ENCODE measurements at places on chromosomes 4 and X.
A peak's percentile ranks its signal among the peaks of the same experiment; 100 is the strongest.

DNA sequence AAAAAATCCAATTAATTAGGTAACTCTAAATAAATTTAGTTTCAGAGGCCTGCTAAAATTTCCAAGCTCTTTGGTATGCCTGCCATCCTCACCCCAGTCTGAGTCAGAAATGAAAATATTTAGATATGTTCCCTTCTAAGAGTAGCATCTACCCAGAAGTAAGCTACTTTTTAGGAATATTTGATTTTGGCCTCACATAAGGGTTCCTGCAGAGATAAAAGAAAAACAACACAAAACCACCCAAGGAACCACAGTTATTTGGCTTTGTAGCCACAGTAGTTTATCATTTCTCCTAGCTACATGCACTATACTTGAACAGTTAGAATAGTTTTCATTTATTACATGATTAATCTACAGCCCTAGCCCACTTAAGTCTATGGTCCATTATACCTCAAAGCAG lies 192.6 kb upstream of the FAM241A start:
- no peak for ATAC-seq

GRCh38 chr4:47721892-47722575 lies 115.8 kb downstream of the CORIN start:
- no peak for ATAC-seq

DNA sequence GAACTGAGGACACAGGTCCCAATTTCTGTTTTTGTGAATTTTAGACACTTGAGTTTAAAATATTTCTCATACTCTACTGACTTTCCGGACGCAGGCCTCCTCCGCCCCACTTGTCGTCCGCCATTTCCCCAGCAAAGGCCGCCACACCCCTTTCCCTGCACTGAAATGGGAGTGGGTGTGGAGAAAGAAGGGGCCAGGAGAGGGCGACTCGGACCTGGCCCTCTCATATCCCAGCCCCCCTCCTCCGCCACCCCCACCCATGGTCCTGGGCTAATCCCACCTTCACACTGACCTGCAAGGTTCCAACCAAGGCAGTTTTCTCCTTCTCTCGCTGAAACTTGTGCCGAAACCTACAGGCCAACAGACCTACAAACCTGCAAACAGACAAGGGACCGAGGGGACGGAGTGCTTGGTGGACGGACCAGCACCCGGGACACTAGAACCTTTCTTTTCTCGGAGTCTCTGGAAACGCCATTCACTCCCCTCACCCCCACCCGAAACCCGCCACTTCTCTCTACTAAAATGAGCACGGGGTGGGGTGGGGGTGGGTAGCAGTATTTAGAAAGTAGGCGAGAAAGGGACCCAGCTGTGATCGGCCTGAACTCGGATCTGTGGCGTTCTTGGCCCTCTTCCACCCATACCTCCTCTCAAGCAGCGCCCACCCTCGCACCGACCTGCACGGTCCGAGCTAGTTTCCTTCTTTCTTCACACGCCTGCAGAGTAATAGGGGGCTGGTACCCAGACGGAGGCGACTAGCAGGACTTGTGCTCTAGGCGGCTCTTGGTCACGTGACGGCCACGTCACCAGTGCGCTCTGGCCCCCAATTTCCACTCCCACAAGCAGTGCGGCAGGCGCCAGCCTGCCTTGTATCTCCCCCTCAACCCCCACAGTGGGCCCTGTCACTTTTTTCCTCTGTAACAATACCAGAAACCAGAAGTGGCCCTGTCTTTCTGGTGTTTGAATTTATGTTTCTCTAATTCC lies at the start of gene ARMCX6:
Gene ARMCX6, minus strand, starts transcription at position 790 of the 981 bp plus-strand sequence. CDS start 1,380 bp downstream, outside the sequence.
- ATAC-seq: peak; percentile 83

GRCh38 chrX:15269618-15270521 lies at the start of gene ASB9:
Gene ASB9 (minus strand): TSS chrX:15270083. CDS start chrX:15269874, 209 bp downstream.
- peak; percentile 73 for ATAC-seq

DNA sequence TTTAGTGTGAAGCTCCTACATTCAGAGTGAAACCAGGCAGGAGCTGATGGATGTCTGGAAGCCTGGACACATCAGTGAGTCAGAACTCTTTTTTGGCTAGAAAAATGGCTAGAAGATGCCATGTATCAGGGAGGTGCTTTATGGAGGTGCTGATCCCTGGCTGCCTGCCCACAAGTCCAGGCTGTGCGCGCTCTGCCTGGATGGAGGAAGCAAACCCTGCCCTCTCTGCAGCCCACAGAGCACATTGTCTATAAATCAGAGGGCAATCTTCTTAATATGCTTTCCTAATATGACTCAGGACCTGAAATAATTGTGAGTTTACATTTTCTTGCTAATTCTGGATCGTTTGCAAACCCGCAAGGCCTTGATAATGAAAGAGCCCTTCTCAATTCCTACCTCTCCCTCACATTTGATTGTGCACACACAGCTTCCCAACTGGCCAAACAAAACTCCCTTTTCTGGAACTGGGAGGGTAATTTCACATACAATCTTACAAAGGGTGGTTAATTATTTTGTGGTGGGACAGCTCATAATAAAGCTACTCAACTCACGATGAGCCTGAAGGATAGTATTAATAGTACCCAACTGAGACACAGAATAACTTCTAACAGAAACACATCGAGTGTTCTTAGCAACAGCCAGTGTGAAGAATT lies 11.7 kb downstream of the MFAP3L start:
- no peak for ATAC-seq

- ATAC-seq: no peak
These were observed 499.3 kb downstream of the EPHA5 start for GRCh38 chr4:65170768-65171514.

DNA sequence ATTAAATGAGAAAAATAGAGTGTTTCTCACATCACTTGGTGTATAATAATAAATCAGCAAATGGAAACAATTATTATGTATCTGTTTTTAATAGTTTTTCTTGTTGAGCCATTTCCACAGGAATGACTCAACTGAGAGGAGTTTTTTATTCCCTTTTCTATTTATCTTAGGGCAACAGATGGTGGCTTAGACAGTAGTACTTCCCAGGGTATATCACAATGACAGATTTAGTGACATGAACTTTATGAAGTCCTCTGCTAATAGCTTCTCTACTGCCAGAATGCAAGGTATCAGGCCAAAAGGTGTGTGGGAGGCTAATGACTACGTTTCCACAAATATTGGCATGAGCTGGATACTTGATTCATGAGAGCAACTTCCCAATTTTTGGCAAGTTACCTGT lies 126.7 kb downstream of the HTR2C start:
- no peak for ATAC-seq

GRCh38 chr4:166594326-166594946 lies 639.9 kb downstream of the SPOCK3 start:
- ATAC-seq: no peak

- ATAC-seq: peak; percentile 90
These were observed at the start of gene LRAT for GRCh38 chr4:154743683-154744340. Gene LRAT (plus strand): TSS chr4:154744000. CDS start chr4:154744327, 327 bp downstream.

DNA sequence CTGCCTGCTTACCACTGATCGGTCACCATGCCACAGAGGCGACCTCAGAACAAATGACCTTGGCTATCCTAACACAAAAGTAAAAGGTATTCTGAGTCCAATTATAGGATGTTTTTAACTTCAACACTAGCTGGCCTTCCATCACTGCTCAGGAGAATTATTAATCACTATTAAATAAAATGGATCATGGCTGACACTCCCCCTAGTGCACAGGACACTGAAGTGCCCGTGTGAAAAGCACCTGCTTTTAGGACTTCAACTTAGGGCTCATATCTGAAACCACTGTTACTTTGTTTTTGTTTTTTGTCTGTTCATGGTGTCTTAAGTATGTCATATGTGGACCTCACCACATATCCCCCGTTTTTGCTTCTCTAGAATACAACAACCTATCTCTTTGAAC lies 33.9 kb downstream of the STX18 start:
- no peak for ATAC-seq

DNA sequence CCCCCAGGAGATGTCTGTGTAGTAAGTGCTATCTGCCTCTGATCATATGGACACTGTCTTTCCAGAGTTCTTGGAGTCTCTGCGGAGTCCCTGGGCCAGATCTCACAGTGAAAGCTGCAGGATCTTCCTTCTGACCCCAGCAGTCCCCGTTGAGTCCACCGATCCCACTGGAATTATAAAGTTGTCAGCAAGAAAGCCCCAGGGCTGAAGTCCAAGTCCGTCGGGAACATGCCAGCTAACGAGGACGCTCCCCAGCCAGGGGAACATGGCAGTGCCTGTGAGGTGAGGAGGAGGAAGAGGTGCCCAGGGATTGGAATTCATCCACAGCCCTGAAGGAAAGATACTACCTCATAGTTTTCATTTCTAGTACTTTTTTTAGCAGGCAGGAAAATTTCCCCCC lies 9.3 kb downstream of the ZNF81 start:
- ATAC-seq: no peak

GRCh38 chr4:149398993-149399392 lies 416.6 kb downstream of the IQCM start:
- ATAC-seq: no peak

DNA sequence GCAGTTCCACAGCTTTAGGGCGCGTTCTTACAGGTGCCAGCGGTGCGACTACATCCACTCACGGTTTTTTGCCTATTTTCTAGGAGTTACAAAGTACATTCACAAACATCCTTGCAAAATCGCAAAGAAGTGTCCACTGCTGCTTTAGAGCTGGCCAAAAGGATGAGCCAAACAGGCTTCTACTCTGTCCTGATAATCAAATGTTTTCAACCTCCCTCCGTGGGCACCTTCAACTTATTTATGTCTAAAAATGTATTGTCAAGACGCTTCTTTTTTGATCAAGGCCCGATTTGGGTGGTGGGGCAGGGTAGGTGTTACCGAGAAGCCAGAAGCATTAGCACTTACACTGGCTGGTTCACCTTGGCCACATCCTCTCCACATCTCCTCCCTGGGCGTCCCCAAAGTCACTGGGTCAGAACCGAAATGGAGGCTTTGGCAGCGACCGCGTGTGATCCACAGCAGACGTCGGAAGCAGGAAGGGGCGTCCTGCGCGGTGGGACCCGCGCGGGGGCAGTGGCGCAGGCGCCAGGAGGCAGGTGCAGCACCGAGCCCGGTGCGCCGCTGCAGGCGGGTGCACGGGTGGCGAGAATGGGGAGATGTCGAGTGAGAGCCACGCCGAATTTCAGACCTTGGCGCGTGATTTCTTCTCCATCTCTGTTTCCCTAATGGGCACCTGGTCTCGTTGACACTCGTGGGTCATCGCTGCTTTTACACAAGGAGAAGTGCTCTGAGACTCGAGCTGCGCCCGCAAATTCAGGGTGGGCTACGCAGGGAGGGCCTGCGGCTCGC lies 16.9 kb downstream of the NKX3-2 start:
- no peak for ATAC-seq

- ATAC-seq: no peak
These were observed 20.2 kb downstream of the FBXW7 start for GRCh38 chr4:152515678-152516077.

DNA sequence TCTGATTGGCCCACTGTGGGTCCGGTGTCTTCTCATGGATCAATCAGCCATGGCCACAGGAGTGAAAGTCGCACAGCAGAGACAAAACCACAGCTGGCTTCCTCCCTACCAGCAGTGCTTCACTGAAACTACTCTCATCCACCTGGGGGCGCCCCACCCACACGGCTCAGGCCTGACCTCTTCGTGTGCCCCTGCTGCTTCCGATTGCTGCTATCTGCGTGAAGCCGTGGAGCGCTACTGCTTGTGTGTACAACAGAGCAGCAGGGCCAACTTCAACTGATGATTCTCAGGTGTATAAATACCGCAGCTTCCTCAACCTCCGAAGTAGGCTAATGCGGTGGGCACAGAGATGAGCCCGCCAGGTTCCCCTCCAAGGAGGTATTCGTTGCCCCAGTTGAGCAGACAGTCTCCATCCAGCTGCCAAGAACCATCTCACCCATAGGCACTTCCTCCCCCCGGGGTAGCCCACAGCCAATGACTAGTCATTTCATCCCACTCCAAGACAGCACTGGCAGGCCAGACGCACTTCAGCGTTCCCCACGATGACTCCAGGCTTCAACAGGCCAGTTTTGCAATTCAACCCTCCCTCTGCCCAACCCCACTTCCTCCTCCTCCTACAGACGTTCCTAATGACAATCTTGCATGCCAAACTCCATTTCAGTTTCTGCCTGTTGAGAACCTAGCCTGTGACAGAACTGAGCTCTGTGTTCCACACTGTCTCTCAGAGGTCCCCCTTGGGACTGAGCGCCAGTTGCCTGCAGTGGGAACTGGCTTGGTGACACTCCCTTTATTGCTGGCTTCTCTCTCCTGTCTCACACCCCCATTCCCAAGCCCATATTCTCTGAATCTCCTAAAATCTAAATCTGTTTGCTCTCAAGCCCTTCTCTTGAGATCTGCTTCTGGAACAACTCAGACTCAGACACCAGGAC lies 41.3 kb upstream of the ATP6AP2 start:
- peak; percentile 93 for ATAC-seq

- no peak for ATAC-seq
These were observed 197.6 kb upstream of the SPANXN4 start for GRCh38 chrX:142828129-142828528.

DNA sequence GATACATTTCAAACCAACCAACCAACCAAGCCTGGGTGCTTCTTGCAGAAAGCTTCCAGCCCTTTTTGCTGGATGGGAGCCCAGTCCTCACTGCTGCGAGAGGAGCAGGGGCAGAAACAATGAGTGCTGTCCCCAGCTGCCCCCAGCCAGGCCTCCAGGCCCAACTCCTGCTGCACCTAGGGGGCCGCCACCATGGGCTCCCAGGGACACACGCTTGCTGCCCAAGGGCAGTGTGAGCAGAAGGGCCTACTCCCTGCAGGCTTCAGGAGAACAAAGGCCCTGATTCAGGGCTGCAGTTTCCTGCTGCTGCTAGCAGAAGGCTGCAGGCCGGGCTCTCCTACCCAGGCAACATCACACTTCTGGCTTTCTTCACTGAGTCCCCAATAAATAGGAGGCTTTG lies 37.7 kb upstream of the ENPP6 start:
- ATAC-seq: no peak

DNA sequence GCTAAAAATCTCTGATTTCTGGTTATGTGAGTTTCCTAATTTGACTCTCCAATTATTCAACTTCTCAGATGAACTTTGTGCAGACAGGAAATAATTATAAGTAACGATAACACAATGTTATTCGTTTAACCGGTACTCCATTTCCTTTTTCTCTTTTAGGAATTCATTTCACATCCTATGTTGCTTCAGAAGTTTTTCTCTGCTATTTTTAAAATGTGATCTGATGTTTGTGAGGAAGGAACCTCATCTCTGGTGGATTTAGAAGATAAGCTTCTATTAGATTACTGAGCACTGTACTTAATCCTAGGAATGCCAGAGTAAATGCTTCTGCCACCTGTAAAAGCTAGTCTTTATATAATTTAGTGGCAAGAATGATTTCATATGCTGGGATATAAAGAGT lies 116.0 kb upstream of the ETNPPL start:
- no peak for ATAC-seq

DNA sequence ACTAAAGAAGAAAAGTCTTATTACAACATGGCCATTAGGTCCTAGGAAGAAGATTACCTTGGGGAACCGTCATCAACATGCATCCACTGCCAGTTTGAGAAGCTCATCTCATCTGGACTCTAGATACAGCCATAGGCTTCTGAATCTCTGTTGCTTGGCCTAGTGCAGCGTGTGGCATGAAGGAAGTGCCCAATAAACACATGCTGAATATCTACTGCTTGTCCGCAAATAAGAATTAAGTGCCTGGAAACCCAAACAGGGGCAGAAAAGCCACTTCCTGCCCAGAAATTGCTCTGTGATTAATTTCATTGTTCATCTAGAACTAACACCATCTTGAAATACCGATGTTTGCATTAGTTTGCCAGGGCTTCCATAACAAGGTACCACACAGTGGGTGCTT lies 241.1 kb upstream of the KLF3 start:
- no peak for ATAC-seq

- ATAC-seq: peak; percentile 53
These were observed 86.4 kb downstream of the SHISA3 start for GRCh38 chr4:42483426-42484379.

GRCh38 chrX:119871245-119871598 lies 311 bp downstream of the RNF113A start:
- ATAC-seq: peak; percentile 56

GRCh38 chr4:145735347-145735675 lies 55.4 kb downstream of the C4orf51 start:
- ATAC-seq: no peak

Measured in activated T-helper 17 cell treated with anti-CD3 and anti-CD28 coated beads, Interleukin-2, amount 50 U/mL, for 72 hours (primary cell).